Activated CD4-positive, alpha-beta memory T cell treated with anti-CD3 and anti-CD28 coated beads for 36 hours (primary cell): ENCODE measurements at places on chromosomes 6 and 20.

GRCh38 chr6:161091972-161092701 is 100.6 kb downstream of the MAP3K4 start:
- H3K4me3 ChIP-seq: no peak overlapping the region
- peaks cover 51% of the 10 kb centered on the region for H3K36me3 ChIP-seq
- peaks cover 7% of the 10 kb centered on the region for H3K4me1 ChIP-seq
- DNase-seq: no peak
- H3K27me3 ChIP-seq: no peaks in the 10 kb centered on the region

DNA sequence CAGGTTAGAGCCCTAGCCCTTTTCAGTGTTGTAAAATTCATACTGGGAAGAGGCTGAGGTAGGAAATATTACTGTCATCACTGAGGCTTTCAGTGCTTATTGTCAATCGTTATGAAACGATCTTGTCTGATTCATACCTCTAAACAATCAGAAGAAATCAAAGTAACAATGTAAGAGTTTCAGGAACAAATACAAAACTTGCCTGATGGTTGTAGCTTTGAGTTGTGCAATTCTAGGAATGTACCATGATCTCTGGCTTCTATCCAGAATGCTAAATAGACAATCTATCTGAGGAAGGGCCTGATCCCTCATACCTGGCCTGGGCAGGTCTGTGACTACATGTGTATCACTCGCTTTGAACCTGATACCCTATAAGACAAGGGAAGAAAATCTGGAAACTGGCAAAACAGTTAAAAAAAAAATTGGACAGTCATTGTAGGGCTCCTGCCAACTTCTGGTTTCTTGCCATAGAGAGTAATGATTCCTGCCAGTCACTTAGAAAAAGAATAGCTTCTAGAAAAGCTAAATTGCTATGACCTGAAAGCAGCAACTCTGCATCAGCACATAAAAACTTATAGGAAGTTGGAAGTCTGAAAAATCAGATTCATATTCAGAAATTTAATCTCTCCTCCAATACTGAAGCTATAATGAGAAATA is 234.7 kb downstream of the BTBD9 start:
- peak; percentile 11 for DNase-seq
- peaks cover 6% of the 10 kb centered on the region for H3K36me3 ChIP-seq
- peaks cover 31% of the 10 kb centered on the region for H3K4me1 ChIP-seq
- H3K27ac ChIP-seq: peak overlapping the region; percentile 47

- no peak overlapping the region for H3K4me3 ChIP-seq
- peaks cover 25% of the 10 kb centered on the region for H3K36me3 ChIP-seq
- H3K27ac ChIP-seq: no peak overlapping the region
- DNase-seq: no peak
Observed at GRCh38 chr6:36907781-36908180, 22.0 kb downstream of the C6orf89 start.

DNA sequence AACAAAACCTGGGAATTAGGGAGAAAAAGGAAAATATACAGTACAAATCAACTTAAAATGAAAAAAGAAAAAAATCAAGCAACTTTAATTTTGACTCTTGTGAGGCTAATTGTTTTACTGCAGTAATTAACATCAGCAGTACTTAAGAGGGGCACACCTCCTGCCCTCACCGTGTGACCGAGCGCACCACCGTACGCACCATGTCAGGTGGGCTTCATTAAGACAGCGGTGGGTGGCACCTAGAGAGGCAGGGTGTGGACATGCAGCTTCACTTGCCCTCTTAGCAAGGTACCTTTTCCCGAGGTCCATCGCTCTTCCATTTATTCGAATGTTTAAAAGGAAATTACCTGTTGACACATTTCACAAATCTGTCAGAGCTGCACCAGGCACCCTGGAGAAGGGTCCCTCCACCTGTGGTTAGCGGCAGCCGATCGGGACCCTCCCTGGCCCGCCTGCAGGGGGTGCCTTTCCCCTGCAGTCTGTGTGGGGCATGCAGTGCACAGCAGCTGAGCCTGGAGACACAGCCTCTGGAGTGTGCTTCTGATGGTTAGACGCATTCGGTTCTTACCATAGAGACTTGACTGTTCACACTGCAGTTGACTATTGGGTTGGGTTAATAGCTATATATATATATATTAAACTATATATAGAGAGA is 184.1 kb downstream of the TMEM242 start:
- H3K4me3 ChIP-seq: no peak overlapping the region
- H3K4me1 ChIP-seq: peaks cover 15% of the 10 kb centered on the region
- no peak overlapping the region for H3K27ac ChIP-seq
- no peaks in the 10 kb centered on the region for H3K27me3 ChIP-seq
- H3K36me3 ChIP-seq: peaks cover 21% of the 10 kb centered on the region

DNA sequence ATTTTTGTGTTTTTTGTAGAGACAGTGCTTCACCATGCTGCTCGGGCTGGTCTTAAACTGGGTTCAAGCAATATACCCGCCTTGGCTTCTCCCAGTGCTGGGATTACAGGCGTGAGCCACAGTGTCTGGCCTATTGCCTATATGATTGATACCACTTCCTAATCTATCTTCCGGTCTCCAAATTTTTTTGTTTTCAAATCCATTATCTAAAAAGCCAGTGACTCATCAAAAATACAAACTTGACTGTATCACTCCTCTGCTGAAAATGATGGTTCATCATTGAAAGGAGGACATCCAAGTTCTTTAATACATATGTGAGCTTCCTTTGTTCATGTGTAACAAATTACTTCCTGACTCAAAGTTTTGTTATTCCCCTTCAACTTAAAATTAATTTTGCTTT is 35.5 kb downstream of the FAM8A1 start:
- H3K4me3 ChIP-seq: no peak overlapping the region
- peaks cover 37% of the 10 kb centered on the region for H3K4me1 ChIP-seq
- H3K27me3 ChIP-seq: no peaks in the 10 kb centered on the region
- H3K36me3 ChIP-seq: peaks cover 69% of the 10 kb centered on the region

DNA sequence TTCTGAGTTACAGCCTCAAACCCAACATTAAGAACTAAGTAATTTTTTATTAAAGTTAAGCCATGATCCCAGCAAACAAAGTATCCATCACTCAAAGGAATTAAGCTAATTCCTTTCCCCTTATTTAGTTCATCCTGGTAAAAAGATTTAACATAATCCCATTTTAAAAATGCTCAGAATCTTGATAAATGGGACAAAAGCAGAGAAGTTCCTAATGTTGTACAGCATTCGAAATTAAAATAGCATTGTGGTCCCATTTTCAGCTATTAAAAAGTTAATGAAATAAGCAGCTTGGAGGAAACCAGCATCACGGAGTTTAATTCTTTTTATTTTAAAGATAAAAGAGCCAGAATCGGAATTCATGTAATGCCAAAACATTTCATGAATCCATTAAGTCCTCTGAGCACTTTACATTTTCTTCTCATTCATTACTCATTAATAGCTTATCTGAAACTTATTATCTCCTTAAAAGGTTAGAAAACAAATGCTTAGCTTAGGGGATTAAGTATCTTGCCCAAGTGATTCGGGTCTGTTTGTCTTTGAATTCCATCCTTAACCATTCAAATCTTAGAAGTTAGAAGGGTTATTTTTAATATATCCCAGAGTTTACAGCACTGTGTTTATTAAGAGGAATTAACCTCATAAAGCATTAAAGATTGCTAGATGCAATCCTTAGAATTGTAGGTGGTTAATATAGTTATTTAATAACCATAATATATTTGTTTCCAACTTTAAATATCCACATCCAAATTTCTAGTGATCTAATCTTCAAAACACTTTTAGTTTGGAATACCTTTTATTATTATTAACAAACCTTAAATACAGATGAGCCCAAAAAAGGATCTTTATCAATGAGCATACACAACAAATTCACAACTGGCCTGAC is 11.2 kb downstream of the RBM39 start:
- H3K27ac ChIP-seq: no peak overlapping the region
- H3K4me1 ChIP-seq: peaks cover 46% of the 10 kb centered on the region
- no peak for DNase-seq
- no peaks in the 10 kb centered on the region for H3K27me3 ChIP-seq
